Activated CD4-positive, CD25-positive, alpha-beta regulatory T cell treated with anti-CD3 and anti-CD28 coated beads, Interleukin-2, amount 50 U/mL, for 16 hours (primary cell): ENCODE measurements at places on chromosomes 6 and 20.

- DNase-seq = no peak
Observed at GRCh38 chr6:41427642-41428335, 92.4 kb downstream of the NCR2 start.

GRCh38 chr6:149854532-149854931 is 9.6 kb downstream of the LRP11 start:
- no peak for DNase-seq

DNA sequence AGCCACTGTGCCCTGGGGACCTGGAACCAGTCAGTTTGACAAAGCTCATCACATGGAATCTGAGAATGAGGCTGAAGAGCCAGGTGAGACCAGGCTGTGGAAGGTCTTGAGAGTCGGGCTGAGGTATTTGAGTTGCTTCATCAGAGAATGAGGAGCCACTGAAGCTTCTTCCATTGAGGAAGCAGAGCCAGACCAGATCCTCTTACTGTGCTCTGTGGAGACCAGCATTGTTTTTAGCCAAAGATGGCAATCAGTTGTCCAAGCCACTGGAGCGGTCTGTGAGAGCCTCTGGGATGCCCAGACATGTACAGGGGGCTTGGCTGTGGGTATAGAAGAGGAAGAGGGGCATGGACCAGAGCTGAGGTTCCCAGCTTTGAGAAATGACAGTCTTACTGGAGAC is 6.1 kb upstream of the EPB41L1 start:
- DNase-seq = no peak

GRCh38 chr6:170146640-170147039 is 144.2 kb downstream of the DLL1 start:
- DNase-seq = no peak

DNA sequence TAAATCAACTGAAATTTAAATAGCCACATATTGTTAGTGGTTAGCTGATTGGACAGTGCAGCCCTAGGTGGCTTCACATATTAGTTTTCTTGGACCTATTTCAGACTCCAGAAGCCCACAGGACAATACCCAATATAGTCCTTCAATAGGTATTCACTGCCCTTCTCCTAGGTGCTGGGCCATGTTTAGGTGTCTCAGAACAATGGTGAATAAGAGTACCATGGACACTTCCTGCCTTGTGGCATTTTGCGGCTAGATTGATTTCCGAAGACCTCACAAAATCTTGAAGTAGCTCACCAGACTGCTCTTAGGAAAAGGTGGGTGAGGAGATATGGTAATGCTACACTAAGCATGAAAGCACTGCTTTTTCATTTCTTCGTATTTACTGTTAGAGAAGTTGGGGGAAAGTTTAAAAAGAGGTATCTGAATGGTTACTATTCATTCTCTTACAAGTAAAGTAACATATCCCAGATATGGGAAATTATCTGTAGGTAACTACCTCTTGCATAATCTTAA is 199.3 kb downstream of the GJA10 start:
- DNase-seq = no peak

- no peak for DNase-seq
Observed at GRCh38 chr6:89045576-89045975, 35.0 kb upstream of the PNRC1 start.

- DNase-seq = no peak
Observed at GRCh38 chr20:33092361-33092760, 12.9 kb downstream of the BPIFB4 start.

GRCh38 chr20:52294106-52294628 is 102.6 kb upstream of the ZFP64 start:
- no peak for DNase-seq

- DNase-seq = no peak
Observed at GRCh38 chr6:56772737-56773184, 130.1 kb upstream of the DST start.

- DNase-seq = no peak
Observed at GRCh38 chr6:147724454-147724853, 216.0 kb downstream of the SAMD5 start.

GRCh38 chr6:125507987-125508655 is 206.4 kb upstream of the HDDC2 start:
- DNase-seq = no peak

- no peak for DNase-seq
Observed at GRCh38 chr6:159082039-159082815, 37.4 kb upstream of the TAGAP start.

DNA sequence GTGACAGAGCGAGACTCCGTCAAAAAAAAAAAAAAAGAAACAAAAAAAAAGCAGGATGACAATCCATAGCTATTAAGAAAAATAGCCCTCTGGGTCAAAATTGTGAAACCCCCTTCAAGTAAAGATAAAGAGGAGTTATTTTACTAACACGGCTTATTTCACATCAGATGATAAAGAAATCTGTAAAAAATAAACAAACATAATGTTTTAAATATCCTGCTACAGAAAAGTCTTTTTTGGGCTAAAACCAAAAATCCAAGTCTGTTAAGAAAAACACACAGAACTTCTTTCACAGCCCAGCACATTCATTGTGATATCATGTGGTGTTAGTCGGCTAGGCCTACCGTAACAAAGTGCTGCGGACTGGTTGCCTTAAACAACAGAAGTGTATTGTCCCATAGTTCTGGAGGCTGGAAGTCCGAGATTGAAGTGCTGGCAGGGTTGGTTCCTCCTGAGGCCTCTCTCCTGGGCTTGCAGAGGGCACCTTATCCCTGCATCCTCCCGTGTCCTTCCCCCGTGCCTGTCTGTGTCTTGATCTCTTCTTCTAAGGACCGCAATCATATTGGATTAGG is 239.2 kb upstream of the TAB2 start:
- no peak for DNase-seq

GRCh38 chr6:100379386-100379785 is 85.3 kb downstream of the SIM1 start:
- DNase-seq = no peak

DNA sequence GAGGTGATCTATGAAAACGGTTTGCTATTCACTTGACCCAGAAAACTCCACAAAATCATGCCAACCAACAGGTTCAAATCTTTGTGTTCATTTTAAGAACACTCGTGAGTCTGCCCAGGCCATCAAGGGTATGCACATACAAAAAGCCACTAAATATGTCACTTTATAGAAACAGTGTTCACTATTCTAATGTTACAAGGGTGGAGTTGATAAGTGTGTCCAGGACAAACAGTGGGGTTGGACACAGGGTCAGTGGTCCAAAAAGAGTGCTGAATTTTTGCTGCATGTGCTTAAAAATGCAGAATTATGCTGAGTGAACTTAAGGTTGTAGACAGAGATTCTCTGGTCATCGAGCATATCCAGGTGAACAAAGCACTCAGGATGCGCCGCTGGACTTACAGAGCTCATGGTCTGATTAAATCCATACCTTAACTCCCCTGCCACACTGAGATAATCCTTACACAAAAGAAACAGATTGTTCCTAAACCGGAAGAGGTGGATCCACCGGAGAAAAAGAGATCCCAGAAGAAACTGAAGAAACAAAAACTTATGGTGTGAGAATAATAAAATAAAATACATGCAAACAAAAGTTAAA is 23.5 kb downstream of the KIAA0408 start:
- DNase-seq = no peak

DNA sequence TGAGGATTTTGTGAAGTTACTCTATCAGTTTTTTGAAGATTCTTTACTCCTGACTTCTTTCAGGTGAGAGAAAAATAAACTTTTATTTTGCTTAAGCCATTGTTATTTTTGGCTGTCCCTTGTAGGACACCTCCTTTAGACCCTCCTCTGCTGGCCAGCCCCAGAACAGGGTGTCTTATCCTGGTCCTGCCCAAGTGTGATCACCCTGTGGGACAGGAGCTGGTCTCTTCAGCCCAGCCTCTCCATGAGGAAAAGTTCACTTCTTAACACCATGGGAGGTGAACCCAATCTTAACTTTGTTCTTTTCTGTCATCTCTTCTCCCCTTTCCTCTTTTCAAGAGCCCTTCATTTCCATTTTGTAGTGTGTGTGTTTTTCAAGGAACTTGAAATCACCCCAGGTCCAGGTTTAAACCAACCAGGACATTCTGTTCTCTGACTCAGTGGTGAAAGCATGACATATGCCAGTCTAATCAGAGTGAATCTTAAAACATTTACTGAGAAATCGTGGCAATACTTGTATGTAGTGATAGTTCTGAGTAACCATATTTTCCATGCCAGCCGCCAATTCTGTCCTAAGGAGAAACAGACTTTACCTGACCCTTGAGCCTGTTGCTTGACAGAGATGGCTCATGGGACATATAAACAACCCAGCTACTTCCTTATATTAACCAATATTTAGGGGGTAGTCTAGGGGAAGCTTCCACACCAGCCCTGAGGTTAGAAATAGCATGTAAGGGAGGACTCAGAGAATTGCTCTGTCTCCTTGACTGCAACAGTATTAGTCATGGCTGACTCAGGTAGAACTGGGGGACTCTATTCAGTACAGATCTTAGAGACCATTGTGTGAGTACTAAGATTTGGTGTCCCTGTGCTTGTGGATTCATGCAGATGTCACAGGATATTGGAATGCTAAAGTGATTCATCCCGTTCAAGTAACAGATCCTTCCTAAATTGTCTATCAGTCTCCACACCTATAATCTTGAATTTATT is 48.8 kb downstream of the FLRT3 start:
- no peak for DNase-seq

DNA sequence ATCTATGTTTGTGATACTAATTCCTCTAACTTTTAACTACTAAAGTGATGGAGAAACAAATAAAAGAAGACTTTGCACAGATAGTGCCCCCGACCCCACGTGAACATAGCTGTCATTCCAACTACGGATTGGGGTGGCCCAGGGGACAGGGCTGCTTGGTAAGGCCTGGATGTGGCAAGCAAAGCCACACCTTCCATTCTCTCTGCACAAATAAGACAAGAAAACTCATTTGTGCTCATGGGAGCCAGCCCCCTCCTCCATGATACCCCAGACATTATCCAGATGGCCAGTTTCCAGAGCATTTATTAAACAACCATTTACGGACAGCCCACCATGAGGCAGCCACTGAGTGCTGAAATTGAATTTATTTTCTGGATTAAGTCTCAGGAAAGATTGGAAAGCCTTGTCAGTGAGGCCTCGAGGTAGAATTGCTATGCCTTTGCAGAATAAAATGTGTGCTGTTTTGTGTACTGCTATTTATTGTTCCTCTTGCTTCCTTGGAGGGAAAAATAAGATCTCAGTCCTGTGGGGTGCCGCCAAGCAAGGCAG is 151.2 kb downstream of the UNC5CL start:
- no peak for DNase-seq

DNA sequence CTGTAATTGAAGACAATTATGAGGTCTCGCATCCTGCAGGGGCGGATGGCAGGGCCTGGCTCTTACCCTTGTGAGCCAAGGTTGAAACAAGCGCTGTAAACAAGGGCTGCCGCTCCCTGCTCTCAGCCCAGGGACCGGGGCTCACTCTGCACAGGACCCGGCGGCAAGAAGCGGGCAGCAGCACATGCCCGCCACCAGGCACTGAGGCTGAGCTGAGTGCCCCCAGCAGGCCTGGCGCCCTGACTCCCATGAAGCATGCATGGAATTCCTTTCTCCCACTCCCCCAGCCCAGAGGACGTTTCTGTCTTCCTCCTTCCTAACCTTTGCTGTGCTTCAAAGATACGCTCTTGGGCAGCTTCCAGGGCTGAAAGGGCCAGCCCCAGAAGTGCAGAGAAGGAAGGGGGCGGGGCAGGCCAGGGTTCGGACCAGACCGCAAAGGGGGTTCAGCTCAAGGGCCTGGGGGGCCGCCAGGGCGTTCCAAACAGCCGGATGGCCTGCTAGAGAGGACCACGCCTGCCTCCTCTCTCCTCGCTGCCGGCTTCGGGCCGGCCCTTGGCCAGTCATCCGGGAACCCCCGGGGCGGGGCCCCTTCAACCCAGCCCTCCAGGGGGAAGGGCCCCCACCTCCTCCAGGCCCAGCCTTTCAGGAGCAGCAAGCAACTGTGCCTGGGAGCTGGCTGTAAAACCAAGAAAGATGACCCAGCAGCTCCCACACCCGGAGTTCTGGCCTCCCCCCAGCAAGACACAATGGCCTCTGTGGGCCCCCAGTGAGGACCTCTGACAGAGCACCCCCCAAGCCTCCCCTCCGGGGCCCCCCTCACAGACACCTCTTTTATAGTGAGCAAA is 109.9 kb downstream of the NOL4L start:
- no peak for DNase-seq

GRCh38 chr6:155432293-155432692 is 23.3 kb downstream of the NOX3 start:
- DNase-seq = no peak

- no peak for DNase-seq
Observed at GRCh38 chr20:25135031-25135430, 53.1 kb upstream of the VSX1 start.

- peak; percentile 30 for DNase-seq
Observed at GRCh38 chr20:63102721-63103375, 96.1 kb upstream of the BHLHE23 start.

DNA sequence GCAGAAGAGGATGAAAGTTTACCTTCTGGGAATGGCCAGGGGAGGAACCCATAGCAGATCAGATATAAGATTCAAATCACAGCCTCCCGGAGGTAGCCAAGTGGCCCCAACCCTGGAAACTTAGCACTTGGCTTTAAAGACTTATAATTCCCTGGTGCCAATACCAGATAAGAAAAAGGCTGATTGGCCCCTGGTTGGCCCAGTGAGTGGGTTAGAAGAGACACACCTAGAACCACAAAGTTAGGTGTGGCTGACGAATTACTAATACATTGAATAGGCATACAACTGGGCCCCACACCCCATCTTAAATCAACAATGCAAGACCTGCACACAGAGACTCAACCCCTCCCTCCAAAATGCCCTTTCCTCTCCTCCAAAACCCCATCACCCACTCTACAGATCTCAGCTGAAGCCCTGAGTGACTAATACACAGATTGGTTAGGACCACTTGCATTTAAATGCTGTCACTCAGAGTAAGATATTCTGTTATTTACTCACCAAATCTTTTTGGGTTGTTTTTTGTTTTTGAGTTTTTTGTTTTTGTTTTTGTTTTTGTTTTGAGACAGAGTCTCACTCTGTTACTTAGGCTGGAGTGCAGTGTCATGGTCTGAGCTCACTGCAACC is 315.4 kb upstream of the JARID2 start:
- no peak for DNase-seq

GRCh38 chr6:124389127-124389526 is 573.1 kb upstream of the RNF217 start:
- no peak for DNase-seq

- DNase-seq = no peak
Observed at GRCh38 chr6:27312950-27313271, 838 bp upstream of the POM121L2 start.

- no peak for DNase-seq
Observed at GRCh38 chr6:119179842-119180241, 101.4 kb upstream of the FAM184A start.

DNA sequence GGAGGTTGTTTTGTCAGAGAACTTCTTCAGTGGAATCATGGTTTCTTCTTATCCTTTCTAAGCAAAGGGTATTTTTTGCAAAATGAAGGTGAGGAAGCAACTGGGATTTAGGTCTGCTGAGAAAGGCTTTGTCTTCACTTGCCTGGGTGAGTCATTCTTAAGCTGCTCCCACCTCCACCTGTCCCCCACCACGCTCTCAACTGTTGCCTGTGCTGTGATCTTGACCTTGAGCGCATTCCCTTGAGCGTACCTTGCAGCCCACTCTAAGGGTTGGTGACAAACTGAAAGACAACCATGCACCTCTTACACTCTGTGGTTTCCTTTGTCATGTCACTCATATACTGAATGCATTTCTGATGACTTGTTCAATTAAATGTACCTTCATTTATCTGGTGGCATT is 641.1 kb downstream of the RNF144B start:
- no peak for DNase-seq

- no peak for DNase-seq
Observed at GRCh38 chr6:87210979-87211378, 55.6 kb downstream of the ZNF292 start.
